ENCODE measurements at places on chromosomes 11 and 22.

DNA sequence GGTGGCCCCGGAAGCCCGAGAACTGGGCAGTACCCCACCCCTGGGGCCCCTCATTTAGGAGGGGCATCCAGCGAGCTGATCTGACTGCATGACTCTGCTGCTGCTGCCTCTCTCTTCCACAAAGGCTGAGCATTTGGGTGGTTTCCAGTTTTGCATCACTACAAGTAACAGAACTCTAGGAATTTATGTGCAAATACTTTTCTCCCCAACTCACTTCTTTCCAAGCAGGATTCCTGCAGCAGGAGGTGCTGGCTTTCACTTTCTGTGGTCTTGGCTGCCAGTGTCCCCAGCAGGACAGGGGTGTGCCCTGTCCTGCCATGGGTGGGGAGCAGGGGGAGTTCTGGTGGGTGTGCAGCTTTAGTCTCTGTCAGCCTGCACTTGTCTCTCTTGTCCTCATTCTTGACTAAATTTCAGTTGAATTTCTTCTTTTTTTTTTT is 21.2 kb downstream of the UPB1 start:
- DNase-seq, result no peak

DNA sequence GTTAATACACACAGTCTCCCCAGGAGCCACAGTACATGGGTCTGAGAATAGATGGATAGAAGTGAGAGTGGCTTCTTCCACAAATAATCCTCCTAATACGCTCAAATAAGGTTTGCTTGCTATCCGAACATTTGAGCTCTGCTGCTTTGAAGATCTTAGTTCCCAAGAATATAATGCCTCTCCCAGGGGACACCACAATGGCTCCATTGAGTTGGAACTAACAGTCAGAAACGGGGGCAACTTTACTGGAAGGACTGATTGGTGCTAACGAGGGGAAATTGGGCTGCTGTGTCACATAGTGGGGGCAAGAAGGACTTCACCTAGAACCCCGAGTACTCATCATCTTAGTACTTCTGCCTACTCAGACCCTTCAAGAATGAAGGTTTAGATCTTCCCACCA is 66.2 kb downstream of the IGLL5 start:
- no peak for DNase-seq

GRCh38 chr11:80748207-80748925 is 1307.5 kb upstream of the TENM4 start:
- DNase-seq, result no peak

GRCh38 chr22:38540701-38541100 is 29.3 kb downstream of the DMC1 start:
- DNase-seq, result no peak

DNA sequence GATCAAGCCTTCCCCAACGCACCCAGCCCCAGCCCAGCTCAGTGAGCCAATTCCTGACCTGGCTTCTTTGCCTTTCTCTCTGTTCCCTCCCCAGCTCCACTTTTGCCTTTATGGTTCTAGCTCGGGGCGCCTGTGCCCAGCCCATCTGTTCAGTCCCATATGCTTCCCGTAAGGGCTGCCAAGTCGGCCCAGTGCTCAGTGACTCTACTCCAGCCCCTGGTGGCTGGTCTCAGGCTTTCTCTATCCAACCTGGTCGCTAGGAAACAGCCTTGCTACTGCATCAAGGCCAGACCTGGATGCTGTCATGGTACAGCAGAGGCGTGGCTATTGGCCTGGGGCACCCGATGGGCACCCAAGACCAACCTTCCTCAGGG is 178.0 kb downstream of the DSCAML1 start:
- DNase-seq, result no peak

GRCh38 chr11:130478204-130478701 is 29.8 kb downstream of the ADAMTS15 start:
- peak; percentile 91 for DNase-seq

DNA sequence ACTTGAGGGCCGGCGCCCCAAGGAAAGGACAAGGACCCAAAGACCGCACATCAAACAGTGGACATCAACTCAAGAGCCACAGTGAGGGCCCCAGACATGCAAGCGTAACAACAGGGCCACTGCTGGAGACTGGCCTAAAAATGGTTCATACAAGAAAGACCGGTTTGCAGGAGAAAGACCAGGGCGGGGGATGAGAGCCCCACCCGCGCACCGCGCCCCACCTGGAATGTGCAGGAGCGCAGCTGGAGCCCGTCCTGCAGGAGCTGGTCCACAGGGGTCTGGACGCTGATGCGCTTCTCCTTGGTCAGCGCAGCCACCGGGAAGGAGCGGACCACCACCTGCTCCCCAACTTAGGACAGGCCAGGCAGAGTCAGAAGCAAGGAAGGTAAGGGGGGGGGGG is 13.9 kb downstream of the SBF1 start:
- DNase-seq, result no peak

DNA sequence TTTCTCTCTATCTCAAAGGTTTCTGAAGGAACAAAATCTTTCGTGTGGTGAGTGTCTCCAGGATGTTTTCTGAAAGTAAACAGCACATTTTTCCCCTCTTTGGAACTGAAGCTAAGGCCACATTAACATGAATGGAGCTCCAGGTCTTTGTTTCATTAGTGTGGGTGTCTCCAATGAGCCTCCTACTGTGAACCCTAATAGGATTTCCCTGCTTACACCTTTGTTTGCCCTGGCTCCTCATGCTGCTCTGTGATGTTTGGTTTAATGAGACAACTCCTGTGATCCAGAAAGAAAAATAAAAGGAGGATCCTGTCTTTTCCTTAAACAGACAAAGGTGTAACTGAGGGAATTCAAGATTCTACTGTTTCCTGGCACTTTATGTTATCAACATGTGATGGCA is 76.9 kb upstream of the SLC6A5 start:
- no peak for DNase-seq

DNA sequence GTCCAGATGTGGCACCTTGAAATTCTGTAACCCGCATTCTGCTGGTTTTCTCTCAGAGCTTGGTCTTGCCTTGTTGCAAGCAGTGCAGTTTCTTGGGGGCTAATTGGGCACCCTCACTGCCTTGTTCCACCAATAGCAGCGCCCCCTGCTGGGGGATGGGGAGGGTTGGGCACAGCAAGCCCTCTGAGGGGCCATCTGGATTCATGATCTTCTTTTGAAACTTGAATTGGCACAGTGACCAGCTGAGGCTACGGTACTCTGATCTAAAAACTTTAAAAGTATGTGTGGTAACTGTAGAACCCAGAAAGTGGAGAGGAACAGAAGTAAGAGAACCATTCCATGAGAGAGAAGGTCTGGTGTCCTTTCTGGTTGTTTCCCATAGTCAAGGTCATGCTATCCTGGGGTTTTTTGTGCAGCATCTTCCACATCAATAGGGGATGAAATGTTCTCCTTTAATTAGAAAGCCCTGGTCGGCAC is 64.2 kb downstream of the MED15 start:
- DNase-seq, result no peak

- DNase-seq, result no peak
Observed at GRCh38 chr22:36797911-36798673, 18.7 kb downstream of the PVALB start.

- DNase-seq, result no peak
Observed at GRCh38 chr11:30125456-30125855, 105.4 kb upstream of the FSHB start.

DNA sequence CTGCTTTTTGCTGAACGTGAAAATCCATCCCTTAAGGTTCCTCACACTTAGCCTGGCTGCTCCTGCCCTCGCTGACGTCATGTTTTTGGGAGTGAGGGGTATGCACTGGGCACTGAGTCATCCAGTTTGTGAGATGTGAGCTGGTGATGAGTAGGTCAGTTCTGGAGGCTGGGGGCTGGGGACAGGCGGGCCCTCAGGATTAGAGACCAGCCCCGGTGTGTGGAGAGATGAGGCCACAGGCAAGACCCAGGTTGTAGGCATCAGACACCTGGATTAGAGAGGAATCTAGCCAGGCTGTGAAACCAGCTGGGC is 9.2 kb downstream of the KCNC1 start:
- no peak for DNase-seq

GRCh38 chr11:2951231-2952110 is 22.3 kb upstream of the PHLDA2 start:
- no peak for DNase-seq

GRCh38 chr11:105206633-105207032 is 67.1 kb upstream of the CARD18 start:
- no peak for DNase-seq

DNA sequence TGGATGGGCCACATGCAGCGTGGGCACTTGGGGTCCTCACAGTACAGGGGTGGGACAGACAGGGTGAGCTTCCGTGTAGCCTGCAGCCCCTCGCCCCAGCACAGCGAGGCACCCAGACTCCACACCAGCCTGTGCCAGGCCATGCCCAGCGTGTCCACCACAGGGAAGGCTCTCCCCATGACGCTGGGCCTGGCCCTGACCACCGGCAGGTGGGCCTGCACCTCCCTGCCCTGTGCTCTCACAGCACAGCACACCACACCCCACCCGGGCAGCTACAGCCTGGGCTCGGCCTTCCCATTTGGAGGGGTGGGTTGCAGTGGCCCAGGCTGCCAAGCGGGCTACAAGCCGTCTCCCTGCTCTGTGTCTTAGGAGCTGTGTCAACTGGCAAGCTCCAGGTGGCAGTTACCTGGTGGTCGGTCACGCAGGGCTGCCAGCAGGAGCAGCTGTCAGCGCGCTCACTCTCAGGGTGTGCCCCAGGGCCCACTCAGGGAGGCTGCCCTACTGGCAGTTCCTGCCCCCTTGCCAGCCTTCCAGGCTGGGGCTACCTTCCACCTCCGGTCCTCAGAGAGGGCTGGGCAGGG is 4.6 kb downstream of the MOB2 start:
- DNase-seq, result no peak

- DNase-seq, result peak; percentile 30
Observed at GRCh38 chr11:77147668-77148321, 19.7 kb downstream of the MYO7A start.

DNA sequence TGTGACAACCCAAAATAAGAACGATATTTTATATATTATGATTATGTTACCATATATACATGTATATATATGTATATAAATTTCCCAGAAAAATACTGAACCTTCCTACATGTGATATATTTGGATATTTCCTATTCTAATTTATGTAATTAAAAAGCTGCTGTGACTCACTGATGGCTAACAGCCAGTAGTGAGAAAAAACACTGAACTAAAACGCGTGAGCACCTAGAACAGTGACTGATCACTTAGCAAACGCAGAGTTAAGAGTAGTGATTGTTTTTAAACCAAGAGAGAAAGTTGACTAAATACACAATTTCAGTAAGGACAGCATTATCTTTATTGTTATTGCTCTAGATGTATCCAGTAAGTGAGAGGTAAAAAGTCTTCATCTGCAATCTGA is 213.8 kb downstream of the TMEM135 start:
- no peak for DNase-seq
